SK-MEL-5 (cell line): ENCODE measurements at places on chromosomes 4 and X.
A peak's percentile ranks its signal among the peaks of the same experiment; 100 is the strongest.

- DNase-seq, result peak; percentile 37
These were observed 44.1 kb upstream of the SH3RF1 start for GRCh38 chr4:169314906-169315305.

DNA sequence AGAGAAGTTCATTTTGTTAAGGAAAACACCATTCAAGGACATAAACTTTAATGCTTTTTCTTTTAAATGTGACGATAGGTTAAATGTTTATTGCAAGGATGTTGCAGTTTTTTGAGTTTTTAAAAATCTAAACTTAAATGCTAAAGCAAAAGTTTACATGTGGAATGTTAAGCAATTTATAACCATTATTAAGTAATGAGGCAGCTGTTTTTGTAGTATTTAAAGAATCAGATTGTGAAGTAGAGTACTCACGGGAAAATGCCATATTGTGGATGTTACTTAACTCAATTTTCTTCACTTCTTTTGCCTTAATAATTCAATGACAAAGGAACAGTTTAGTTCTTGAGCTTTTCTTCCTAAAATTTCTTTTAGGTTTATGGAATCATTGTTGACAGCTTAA, 43.5 kb downstream of the UBE2K start:
- DNase-seq, result no peak

- no peak for DNase-seq
These were observed 516.0 kb downstream of the FSTL5 start for GRCh38 chr4:161647757-161648156.

DNA sequence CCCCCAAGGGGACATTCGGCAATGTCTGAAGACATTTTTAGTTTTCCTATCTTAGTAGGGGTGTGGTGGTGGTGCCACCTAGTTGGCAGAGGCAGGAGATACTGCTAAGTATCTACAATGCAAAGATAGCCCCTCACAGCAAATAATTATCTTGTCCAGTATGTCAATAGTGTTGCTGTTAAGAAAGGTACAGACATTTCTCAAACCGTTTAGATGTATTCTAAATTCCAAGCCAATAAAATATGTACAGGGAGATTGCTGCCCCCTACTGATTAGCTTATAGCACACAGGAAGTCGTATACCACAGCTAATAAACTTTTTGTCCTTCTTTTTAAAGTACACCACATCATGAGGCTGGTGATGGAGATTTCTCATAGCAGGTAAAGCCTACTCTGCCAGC, 260.5 kb downstream of the TMA16 start:
- DNase-seq, result peak; percentile 37

DNA sequence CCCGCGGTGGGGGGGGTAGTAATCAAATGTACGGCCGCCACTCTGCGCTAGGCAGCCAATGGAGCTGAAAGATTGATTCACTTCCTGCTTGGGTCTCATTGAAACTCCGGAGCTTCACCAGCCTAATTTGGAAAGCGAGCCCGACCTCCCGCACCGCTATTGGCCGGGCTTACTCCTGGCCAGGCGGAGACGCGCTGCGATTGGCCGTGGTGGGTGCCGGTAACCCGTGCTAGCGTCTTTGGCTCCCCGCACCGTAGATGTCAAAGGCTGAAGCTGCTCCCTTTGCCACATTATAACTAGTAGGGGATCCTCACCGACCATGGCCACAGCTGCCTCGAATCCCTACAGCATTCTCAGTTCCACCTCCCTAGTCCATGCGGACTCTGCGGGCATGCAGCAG, at the start of gene POU3F4:
POU3F4 (plus strand) TSS at position 285 of the 400 bp plus-strand sequence; CDS start at position 320, 35 bp downstream.
- DNase-seq, result peak; percentile 0

GRCh38 chr4:48780865-48781214, 761 bp upstream of the FRYL start:
- DNase-seq, result peak; percentile 31

GRCh38 chrX:16839219-16839851, 30.8 kb downstream of the RBBP7 start:
- no peak for DNase-seq

DNA sequence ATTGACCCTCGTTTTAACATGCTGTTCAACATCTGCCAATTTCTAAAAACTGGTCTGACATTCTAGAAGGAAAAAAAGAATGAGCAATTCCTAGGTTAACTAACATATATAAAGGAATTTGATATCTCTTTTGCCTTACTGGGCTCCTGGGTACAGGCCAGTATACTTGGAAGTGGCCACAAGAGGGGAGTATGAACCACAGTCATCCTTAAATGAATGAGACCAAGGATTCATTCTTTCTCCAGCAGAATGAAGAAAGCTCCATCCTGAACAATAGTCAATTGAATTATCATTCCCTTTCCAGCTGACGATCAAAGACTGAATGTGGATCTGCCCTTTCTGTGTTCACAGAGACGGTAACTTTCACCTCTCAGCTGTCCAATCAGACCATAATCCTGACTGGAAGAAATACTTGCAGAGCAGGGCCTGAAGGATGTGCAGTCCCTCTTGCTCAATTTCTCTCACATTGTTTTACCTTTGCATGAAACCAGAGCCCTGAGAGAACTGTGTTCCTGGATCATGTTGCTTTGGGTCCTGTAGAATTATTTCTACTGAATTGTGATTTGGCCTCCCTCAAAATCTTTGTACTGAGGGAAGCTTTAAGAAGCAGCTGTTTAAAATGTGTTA, 14.8 kb upstream of the SPARCL1 start:
- DNase-seq, result peak; percentile 83

- peak; percentile 36 for DNase-seq
These were observed 37.3 kb upstream of the MBTPS2 start for GRCh38 chrX:21802054-21802670.

GRCh38 chr4:11724731-11725130, 296.0 kb upstream of the HS3ST1 start:
- no peak for DNase-seq

DNA sequence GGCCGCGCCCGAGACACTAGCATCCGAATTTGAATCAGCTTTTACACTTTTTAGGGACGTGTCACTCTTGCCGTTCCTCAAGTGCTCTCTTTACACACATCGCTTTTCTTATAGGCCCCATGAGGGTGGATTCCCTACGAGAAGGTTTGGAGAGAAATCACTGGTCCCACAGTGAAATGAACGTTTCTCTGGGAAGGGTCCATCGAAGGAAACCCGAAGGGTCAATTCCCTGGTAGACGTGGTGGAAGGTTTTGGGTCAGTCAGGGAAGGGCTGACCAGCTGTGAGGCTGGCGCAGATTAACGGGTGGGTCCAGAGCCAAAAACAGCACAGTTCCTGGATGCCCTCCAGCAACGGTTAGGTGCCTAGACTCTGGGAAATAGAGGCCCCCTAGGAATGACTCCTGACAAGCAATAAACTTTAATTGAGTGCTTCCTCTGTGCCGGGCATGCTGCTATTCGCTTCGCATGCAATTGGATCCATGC, 35.9 kb downstream of the ETDC start:
- peak; percentile 2 for DNase-seq

DNA sequence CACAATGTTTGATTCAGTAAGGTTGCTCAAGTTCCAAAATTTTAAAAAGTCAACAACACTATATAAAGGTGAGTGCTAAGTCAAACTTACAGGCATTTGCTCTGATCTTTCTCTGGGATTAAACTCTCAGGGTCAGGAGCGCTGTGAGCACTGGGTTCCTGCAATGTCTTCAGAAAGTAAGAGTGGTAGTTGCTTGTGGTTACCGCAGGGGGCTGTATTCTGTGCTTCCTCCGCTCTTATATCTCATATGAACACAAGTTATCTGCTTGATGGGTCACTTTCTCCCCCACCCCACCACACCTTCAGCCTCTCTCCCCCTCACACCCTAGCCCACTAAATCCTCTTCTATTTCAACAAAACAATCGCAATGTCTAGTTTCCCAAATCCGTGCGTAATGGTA, 116.4 kb upstream of the IGSF1 start:
- DNase-seq, result peak; percentile 32

DNA sequence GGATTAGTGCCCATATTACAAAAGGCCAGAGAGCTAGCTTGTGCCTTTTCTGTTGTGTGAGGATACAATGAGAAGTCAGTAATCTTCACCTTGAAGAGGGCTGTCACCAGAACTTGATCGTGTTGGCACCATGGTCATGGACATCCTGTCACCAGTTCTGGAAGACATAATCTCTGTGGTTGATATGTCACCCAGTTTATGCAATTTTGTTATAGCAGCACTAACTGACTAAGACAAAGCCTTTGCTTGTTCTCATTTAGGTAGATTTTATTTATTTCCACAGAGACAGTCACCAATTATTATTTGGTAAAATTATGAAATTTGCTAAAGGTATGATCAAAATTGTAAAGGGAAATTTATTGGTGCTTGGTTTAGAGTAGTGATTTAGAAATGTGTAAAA, 308.8 kb upstream of the CPXCR1 start:
- DNase-seq, result no peak

DNA sequence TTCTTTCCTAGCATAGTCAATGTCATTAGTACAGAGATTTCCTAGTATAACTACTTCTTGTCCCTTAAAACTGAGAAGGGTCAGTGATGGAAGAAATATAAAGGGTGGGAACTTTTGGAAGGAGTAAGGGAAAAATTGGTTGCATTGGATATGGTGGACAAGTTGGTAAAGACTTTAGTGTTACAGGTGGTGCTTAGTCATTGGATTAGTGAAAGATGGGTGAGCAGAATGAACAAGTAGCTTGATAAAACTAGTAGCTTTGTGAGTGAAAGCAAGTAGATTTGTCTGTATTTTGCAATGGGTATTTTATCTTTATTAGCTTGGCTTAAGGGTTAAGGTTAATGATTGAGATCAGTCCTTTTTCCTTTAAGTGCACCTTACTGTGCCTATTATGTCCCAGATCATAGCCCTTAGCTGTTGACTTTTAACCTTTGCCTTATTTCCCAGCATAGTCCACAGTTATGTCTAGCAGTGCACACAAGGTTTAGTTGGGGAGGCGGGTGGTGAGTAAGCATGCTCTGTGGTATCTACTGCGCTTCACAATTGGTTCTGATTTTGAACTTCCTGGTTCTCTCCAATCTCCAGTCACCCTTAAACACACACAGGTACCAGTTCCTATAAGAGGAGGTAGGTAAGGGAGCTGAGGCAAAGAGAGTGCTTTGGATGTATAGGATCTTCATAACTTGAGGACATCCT, 9.5 kb downstream of the WDR44 start:
- DNase-seq, result no peak

GRCh38 chr4:176824645-176825366, 32.1 kb upstream of the VEGFC start:
- no peak for DNase-seq

DNA sequence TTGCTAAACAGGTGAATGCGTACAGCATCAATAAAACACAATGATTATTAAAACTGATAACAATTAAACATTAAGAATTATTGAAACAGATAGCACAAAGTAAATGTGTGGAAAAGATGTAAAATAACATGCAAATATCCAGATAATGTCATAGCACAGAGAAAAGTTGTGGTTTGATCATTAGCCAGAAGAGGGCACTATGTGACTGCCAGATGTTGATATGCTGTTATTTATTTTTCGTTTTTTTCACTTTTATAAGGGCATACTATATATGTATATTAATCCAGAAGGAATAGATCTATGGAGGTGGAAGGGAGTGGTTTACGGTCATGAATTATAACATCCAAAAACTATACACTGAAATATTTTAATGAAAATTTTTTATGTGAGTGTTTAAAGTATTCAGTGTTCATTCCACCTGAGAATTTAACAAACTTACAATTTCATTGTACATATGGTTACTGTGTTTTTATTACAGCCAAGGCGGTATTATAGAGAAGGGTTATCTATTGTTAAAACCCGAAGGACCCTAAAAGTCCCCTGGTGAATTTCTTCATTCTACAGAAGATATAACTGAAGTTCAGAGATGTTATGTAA, 211.9 kb upstream of the UGT8 start:
- peak; percentile 47 for DNase-seq

DNA sequence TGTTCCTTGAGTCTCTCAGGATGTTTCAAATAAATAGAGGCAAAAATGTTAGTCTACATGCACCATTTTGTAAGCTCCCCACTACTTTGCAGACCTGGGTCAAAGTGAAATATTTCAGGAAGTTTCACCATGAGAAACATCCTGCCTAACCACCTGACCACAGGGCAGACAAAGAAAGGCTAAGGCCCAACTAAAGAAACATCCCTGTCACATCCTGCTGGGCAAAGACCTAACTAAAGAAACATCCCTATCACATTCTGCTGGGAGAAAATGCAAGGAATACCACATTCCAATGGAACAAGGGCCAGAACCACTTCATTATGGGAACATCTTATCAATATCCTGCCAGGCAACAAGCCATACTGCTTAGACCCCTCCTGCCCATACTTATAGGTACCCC, 1303.4 kb downstream of the TECRL start:
- DNase-seq, result no peak

DNA sequence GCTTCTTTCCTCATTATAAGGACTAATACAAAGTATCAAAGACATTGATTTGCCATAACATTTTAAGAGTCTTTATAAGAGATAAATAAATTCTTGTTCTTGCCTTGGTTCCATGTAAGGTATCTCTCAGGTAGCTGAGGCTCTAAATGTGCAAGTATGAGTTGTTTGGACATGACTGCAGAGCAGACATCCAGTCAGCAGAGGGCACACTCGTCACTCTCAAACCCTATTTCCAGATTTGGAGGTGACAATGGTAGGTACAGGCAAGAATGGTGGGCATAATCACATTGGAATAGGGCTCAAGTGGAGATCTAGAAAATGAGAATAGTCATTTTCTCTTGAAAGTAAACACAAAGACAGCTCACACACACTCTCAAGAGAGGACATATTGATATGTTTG, 133.3 kb upstream of the ZIC3 start:
- peak; percentile 48 for DNase-seq

DNA sequence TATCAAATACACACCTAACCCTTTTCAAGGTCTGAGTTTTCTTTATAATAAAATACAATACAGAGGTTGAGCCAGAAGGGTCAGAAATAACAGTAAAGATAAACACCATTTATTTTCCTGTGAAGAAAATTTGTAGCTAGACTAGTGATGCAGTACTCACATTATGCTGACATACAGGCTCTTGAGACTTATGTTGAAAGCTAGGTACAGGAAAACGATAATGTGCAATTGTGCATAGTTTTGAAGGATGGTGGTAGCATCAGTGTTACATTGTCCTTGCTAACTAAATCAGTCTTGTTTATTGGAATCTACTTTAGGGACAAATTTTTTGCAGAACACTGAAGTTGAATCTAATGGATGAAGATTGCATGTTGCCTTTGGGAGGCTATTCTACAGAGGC, 1877.2 kb downstream of the PCDH7 start:
- no peak for DNase-seq

DNA sequence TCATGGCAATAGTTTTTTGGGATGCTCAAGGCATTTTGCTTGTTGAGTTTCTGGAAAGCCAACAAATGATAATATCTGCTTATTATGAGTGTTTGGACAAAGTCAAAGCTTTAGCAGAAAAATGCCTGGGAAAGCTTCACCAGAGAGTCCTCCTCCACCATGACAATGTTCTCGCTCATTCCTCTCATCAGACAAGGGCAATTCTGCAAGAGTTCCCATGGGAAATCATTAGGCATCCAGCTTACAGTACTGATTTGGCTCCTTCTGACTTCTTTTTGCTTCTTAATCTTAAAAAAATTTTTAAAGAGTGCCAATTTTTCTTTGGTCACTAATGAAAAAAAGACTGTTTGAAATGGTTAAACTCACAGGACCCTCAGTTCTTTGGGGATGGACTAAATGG, 136.3 kb downstream of the UBE2K start:
- DNase-seq, result no peak

- no peak for DNase-seq
These were observed 476.3 kb upstream of the RPS6KA3 start for GRCh38 chrX:20743046-20743445.
